Body of pancreas (tissue), 4 donors: ENCODE measurements at places on chromosomes 6 and 20.

GRCh38 chr6:36999061-36999750 lies 6.2 kb upstream of the FGD2 start:
- DNase-seq, result no peak

- no peak for DNase-seq
These were observed 420.3 kb upstream of the FLRT3 start for GRCh38 chr20:14757728-14758127.

DNA sequence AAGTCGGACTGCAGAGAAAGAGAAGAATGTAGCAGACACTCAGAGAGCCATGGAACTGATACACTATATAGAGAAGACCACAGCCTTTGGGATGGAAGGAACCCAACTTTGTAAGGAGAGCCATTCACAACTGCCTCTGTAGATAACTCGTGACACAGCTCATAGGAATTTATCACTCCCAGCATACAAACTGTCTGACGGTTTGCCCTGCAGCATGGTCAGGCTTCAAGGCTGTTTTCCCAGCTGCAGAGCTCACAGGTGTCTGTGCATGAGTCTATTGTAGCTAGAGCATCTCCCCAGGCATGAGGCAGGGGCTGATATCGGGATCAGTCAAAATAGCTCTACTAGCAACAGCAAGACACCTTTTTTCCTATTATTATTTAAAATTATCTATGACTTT lies 130.5 kb upstream of the DTNBP1 start:
- DNase-seq, result no peak

GRCh38 chr6:53795340-53795701 lies 516 bp downstream of the LRRC1 start:
- DNase-seq, result peak; percentile 53

- no peak for DNase-seq
These were observed 50.0 kb downstream of the PHF20 start for GRCh38 chr20:35821807-35822242.

DNA sequence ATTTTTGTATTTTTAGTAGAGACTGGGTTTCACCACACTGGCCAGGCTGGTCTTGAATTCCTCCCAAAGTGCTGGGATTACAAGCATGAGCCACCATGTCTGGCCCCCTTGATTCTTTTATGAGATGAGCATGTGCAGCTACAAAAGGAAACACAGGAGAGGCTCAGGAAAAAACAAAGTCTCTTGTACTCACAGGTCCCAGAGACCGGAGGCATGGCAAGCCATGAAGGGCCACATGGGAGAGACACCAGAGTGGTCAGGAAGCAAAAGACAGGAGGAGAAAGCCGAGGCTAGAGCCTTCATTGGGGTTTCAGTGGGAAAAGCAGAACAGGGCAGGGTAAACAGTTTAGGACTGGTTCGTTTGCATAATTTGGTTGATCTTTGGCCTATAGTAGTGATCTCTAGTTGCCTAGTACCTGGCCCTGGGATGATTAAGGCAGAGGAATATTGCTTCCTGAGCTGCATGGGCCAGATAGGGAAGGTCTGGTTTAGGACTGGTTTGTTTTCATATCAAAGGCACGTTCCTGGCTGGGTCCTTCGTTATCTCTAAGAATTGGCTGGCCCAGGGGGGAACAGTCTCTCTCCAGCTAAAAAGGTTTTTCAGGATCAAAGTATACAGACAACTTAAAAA lies 48.2 kb upstream of the PRND start:
- DNase-seq, result no peak

GRCh38 chr6:112054555-112055190 lies 769 bp downstream of the CCN6 start:
- DNase-seq, result no peak

- DNase-seq, result no peak
These were observed 49.6 kb upstream of the AFDN start for GRCh38 chr6:167776906-167777627.

GRCh38 chr20:3680701-3681351 lies 984 bp downstream of the ADAM33 start:
- no peak for DNase-seq

DNA sequence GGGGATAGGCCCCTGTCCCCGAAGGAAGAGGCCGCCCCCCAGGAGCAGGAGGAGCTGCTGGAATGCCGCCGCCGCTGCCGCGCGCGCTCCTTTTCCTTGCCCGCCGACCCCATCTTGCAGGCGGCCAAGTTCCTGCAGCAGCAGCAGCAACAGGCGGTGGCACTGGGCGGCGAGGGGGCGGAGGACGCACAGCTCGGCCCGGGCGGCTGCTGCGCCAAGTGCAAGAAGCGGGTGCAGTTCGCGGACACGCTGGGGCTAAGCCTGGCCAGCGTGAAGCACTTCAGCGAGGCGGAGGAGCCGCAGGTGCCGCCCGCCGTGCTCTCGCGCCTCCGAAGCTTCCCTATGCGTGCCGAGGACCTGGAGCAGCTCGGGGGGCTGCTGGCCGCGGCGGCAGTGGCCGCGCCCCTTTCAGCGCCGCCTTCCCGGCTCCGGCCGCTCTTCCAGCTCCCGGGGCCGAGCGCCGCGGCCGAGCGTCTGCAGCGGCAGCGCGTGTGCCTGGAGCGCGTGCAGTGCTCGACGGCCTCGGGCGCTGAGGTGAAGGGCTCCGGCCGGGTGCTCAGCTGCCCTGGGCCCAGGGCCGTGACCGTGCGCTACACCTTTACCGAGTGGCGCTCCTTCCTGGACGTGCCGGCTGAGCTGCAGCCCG lies 630 bp downstream of the PPP1R3G start:
- no peak for DNase-seq

GRCh38 chr20:8647961-8648441 lies 420.9 kb upstream of the PLCB4 start:
- no peak for DNase-seq

DNA sequence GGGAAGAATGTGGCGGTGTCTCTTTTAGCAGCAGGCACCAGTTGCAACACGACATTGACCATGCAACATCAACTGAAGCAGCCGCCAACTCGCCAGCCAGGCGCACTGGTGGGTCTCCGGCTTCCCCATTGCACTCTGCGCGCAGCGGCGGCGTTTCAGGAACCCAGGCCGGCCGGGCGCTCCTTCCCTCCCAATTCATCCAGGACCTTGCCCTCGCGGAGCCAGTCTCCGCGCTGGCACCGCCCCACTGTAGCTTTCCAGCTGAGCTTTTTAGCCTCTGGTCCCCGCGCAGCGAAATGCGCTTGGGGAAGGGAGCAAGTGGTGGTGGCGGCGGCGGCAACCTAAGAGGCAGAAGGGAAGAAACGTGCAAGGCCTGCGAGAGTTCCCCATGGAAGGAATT lies 297.9 kb upstream of the RIMS1 start:
- no peak for DNase-seq
